Body of pancreas (tissue), 4 donors: ENCODE measurements at places on chromosomes 2 and 18. TPM values are rescaled to one million over a fixed set of nuclear protein-coding genes. Genes with fewer than 3 reads are reported as not detected.
A peak's percentile ranks its signal among the peaks of the same experiment; 100 is the strongest.

GRCh38 chr2:221571025-221571550 is 1.0 kb downstream of the EPHA4 start:
- DNase-seq = no peak

Gene GCG
- total RNA-seq = 464 TPM

DNA sequence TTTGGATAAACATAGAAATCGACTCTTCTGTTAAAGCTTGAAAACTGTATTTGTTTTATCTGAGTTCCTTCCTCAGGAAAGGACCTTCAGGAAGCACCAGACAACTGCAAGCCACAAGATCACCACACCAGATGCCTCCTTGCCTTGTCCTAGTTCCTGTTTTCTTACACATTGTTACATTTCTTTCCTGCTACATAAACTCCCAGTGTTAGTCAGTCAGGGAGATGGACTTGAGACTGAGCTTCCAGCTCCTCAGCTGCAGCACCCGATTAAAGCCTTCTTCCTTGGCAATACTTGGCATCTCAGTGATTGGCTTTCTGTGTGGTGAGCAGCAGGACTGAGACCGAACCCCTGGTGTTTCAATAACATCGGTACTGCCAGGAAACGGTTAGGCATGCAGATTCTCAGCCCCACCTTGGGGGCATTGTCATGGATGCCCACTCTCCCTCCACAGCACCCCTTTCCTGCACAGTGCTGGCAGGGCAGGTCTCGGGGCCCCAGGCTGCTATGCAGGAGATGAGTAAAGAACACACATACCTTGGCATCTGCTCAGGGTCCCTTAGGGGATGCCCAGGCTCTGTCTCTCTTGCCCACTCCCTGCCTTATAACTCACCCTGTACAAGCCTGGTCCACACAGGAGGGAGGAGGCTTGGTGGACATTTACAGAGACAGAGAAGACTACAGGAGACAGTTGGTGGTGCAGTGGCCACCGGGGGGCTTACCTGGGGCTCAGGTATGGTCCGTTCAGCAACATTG is 32.6 kb downstream of the ANKMY1 start:
- DNase-seq = no peak

DNA sequence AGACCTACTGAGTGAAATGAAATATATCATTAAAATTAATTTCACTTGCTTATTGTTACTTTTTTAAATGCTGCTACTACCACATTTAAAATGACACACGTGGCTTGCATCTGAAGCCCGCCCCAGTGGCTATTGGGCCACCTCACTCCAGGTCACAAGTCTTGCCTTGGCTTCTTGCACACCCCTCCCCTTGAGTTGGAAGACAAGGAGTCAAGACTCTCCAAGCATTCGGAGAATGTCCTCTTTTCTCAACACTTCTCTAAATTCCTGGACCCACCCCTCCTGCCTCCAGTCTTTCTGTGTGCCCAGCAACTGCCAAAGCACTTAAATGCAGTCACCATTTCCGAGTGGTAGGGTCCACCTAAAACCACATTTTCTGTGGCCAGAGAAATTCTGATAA is 73.4 kb downstream of the ZBTB7C start:
- no peak for DNase-seq

Gene TBR1
- total RNA-seq = not detected

DNA sequence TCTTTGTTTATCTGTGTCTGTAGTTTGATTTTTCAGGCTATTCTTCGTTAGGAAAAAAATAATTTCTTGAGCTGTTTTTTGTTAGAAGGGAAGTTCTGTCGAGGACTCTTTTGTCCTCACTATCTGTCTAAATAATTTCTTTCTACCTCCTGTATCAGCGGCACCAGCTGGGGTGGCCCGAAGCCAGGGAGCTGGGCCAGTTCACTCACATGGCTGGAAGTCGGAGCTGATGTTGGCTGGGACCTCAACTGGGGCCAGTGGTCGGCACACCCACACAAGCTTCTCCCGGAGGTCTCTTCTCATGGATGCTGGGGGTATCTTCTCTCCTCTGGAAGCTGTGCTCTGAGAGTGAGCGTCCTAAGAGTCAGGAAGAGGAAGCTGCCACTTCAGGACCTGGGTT is 8.0 kb upstream of the PDIA6 start:
- peak; percentile 76 for DNase-seq

- no peak for DNase-seq
Observed at GRCh38 chr2:94873362-94874276, 2.4 kb downstream of the TEKT4 start.

GRCh38 chr2:215356334-215356947 is 44.6 kb downstream of the ATIC start:
- DNase-seq = no peak

- DNase-seq = no peak
Observed at GRCh38 chr2:58730764-58731487, 489.8 kb upstream of the FANCL start.

Gene DLGAP1
- total RNA-seq = 0.52 TPM

DNA sequence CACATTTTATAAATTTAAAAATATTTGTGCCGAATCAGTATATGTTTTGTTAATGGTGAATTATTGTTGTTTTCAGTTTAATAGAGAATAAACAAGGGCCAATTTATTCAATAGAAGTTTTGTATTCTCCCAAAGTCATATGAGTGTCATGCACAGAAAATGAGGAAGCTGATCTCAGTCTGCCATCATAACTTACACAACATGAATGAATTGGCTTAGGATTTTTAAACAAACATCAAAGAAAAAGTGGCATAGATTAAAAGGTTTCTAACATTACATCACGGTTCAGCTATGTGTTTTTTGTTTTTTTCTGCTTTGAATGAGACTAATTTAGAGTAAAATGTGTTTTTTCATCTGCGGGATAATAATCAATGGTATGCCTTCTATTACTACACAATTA is 123.4 kb upstream of the CTNNA2 start:
- DNase-seq = no peak

Gene RUFY4
- not detected for total RNA-seq
